ENCODE measurements at places on chromosomes 1 and 21.

DNA sequence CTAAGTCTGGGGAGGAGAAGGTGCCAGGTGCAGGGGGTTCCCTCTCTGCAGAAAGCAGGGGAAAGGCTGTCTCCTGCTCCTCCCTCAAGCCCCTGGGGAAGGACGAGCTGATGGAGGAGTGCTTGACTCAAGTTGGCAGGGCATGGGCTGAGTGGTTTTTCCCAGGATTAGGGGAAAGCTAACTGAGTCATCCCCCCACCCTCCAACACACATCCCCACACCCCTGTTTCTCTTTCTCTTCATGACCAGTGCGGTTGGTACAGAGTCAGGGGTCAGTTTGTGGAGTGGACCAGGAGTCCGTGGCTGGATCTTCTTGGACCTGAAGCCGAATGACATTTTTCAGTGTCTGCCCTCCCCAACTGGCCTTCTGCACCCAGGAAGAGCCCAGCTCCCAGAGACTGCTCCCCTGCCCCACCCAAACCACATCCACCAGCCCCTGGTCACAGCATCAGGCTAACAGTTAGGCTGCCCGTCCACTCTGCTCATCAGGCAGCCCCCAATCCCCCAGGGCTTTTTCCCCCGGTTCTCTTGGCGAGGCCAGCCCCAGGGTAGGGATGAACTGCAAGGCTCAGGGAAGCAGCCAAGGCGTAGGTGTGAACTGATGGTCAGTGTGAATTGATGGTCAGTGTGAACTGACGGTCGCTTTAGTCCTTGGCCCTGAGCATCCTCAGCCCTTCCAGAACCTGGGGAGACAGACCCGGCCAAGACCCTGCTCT is 81.0 kb downstream of the PAX7 start:
- no peak for DNase-seq

DNA sequence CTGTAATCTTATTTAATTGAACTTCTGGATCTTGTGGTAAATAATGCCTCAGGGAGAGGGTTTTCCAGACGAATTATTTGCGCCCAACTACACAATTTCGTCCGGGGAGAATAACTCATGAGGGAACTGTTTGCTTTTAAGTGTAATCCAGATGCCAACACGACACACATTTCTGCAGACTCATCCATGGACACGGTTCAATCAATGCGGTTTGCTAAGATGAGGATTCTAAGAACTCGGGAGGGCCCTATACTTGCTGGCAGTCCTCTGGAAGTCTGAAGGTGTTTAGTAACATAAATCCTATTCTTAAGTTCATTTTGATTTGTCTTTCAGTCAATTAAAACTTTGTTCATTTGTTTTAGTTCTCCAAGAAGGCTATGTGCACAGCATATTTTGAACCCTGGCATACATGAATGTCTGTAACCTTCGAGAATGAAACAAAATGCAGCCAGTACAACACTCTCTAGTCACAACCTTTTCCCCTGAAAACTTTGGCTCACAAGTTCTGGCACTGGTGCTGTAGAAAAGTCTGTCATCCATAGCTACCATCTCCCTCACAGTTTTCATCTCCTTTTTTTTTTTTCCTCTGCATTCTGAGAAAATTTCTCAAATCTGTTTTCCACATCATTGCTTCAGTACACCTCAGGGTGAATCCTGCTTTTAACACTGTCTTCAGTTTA is 38.8 kb downstream of the DIPK1A start:
- no peak for DNase-seq

- DNase-seq = no peak
Observed at GRCh38 chr1:67716800-67717199, 31.8 kb downstream of the GADD45A start.

DNA sequence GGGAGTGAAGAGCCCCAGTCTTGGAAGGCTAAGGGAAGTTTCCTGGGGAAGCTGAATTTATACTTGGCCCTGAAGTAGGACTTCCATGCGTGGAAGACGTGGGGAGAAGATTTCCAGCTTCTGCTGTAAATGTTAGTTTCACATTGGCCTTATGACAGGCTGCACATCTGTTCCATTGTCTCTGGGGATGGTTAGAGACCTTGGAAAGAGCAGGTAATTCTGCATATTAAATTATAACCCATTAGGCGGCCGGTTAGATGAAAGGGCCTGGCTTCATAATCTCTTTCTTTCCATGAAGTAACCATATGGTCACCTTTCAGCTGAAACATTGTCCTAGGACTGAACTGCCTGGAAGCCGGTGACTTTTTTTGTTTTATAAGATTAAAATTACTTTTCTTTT is 37.5 kb downstream of the DPT start:
- no peak for DNase-seq

- DNase-seq = no peak
Observed at GRCh38 chr21:45427331-45428271, 22.6 kb downstream of the COL18A1 start.

DNA sequence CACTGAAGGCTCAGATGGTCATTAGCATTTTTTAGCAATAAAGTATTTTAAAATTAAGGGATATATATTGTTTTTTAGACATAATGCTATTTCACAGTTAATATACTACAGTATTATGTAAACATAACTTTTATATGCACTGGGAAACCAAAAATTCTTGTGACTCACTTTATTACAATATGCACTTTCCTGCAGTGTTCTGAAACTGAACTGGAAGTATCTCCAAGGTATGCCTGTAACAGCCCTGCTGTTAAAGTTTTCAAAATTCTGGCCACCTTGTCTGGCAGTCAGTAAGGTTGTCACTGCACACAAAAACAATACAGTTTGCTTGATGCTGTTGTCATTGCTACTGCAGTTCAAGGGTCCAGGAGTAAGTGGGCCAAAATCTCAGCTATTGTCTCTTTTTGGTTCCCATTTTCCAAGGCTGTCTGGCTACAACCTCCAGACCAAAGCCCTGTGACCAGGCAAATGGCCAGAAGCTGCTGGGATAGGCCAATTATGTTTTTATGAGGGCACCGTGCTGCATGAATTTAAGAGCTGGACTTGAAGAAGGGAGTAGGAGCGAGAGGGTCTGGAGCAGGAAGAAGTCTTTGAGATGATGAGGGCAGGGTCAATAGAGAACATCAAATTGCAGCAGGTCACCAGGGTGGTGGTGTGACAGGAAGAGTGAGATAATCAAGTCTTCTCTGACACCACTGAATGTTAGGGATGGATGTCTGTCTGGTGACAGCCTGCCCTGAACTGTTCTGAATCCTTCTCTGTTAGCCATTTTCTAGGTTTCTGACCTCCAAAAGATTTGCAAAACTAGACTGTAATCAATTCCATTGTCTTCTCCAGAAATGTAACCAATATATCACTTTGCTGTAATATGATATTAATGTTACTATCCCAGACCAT is 82.3 kb upstream of the CACHD1 start:
- no peak for DNase-seq
